ENCODE measurements at places on chromosomes 6 and 20.

GRCh38 chr6:28980852-28981430, 24.2 kb downstream of the ZNF311 start:
- peak; percentile 86 for DNase-seq

DNA sequence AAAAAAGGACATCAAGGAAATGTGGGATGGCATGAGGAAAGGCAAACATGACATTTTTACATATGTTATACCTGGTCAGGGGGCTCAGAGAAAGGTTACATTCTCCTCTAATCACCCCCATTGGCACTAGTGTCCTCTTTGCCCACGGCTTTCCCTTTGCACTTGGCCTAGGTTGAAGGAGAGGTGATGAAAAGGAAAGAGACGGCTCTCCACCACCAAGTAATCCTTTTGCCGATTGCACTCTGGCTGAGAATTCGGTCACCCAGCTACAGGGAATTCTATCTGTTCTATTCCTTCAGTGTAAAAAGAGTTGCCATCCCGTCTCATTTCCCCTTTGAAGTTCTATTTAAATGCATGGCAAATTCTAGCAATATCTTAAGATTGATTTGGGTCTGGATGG, 10.4 kb downstream of the VGLL2 start:
- no peak for DNase-seq

GRCh38 chr20:14631011-14631410, 293.6 kb upstream of the FLRT3 start:
- no peak for DNase-seq

- no peak for DNase-seq
Observed at GRCh38 chr6:37115236-37115895, 54.6 kb upstream of the PIM1 start.

DNA sequence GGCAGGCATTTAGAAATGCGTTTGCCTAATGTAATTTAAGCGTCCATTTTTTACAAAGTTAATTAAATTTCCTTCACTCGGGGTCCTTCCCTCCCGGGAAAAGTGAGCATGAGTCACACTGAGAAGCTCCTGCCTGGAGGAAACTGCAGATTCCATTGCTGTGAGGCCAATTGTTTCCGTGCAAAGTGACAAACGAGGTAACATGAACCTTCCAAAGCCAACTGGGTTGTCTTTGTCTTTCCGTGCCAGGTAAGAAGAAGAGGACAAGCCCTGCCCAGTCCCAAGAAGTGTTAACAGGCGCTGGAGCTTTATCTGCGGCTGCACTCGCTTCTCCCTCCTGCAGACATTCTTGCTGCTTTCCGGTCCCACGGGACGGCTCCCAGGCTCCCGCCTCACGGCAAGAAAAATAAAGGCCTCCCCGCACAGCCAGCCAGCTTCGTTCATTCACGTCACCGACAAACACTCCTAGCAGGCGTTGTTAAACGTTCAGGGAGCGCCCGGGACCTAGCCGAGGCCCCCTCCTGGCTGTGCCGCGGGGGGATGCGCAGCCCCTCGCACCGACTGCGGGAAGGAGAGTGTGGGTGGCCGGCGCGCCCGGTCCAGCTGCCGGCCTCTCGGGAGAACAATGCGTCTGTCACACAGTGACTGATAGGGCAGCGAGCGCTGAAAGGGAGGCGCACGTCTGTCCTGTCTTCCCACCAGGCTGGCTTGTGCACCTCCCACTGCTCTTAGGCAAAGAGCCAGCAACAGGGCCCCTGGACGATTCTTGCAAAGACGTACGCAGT, 61.5 kb upstream of the HDDC2 start:
- DNase-seq, result peak; percentile 43

DNA sequence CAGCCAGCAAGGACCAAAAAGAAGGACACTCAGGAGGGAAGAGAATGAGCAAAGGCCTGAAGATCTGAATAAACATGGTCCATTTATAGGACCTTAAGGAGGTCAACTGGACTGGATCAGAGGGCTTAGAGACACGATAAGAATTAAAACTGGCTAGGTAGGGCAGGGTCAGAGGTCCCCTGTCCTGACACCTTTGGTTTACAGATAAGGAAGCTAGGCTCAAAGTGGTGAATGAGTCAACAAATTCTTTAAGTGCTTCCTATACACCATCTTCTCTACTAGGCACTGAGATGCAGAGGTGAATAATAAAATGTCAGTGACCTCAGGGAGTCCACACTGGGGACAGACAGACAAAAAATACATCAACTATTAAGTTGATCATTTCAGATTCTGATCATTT, 70.3 kb downstream of the HIVEP2 start:
- peak; percentile 19 for DNase-seq

- peak; percentile 100 for DNase-seq
Observed at GRCh38 chr6:52566853-52567279, 10.0 kb downstream of the TRAM2 start.

GRCh38 chr6:89944181-89944755, 50.0 kb downstream of the GJA10 start:
- no peak for DNase-seq

GRCh38 chr6:154732538-154733182, 556 bp upstream of the SCAF8 start:
- DNase-seq, result peak; percentile 70
